ENCODE measurements at places on chromosomes 5 and 9.

- peak; percentile 88 for DNase-seq
Observed at GRCh38 chr9:129131300-129132145, 20.3 kb downstream of the PTPA start.

- DNase-seq = no peak
Observed at GRCh38 chr9:130938652-130939404, at the start of gene FIBCD1. Gene FIBCD1 (minus strand): TSS chr9:130939247. CDS start chr9:130938607, 640 bp downstream.

DNA sequence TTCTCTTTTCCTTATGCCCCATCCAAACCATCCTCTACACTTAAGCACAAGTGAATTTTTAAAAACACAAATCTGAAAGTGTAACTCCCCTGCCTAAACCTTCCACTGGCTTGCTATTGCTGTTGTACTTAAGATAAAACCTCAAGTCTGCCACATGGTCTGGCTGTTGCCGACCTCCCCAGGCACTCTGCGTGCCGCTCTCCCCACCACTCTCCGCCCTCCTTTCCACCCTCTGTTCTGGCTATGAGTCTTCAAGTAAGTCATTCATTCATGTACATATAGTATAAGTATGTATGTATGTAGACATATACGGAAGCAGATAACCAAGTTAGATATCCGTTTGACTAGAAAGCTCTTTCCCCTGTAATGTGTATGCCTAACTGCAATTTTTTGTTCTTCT, 94.7 kb upstream of the ANKRD55 start:
- DNase-seq = peak; percentile 54

DNA sequence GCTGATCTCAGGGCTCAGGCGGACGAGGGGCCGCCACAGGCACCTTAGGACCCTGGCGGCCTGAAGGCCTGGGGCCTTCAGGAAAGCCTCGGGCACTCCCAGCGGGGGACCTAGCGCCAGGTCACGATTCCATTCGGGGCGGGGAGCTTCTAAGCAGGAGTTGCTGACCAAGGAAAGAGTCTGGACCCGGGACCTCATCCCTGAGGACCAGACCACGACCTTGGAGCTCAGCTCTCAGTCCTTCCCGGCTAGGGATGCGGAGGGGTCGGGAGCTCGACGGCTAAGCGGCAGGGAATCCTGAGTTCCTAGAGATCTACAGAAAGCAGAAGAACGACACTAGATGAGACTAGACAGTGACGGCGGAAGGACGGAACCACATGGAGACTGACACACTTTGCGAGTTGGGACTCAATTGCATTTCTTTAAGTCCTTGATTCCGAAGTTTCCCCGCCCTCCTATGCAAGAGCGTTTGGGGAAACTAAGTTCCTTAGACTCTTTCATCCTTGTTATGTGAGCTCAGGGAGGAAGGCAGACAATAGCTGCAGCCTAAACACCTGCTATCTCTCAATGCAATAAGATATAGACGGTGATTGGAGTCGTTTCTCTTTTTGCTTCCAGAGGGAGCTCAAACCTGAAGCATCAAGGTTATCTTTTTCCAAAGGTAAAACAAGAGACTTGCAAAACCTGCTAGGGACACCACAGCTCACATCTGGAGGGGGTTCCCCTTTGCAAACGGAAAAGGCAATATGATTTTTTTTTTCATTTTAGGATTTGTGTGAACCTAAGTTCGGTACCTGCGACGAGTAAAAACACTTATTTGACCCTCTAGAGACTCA, 9.7 kb downstream of the NR2F1-AS1 start:
- DNase-seq = no peak

DNA sequence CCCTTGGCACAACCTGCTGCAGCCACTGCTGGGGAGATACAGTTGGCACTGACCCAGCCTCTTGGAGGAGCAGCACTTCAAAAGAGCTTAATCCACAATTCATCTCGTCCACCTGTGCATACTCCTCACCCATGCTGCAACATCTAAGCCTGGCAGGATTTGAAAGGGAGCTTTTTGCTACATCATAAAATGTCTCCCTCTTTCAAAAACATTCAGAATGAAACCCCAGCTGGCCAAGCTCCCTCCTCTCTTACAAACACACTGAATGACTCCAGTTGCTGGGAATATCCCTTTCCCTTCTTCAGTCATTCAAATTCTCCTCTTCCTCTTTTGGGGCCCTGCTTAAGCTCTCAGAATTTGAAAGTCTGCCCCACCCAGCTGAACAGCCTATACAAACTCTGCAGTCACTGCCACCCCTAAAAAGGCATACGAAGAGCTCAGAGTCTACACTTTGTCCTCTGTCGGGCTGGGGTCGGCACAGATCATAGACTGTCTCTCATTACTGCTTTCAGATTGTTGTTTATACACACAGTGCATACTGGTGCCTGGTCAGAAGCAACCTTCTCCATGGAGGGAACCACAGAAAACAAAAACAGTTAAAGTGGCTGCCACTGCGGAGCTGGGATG, 8.8 kb upstream of the C5orf15 start:
- DNase-seq = no peak

GRCh38 chr9:111005746-111006470, 32.4 kb downstream of the LPAR1 start:
- no peak for DNase-seq

DNA sequence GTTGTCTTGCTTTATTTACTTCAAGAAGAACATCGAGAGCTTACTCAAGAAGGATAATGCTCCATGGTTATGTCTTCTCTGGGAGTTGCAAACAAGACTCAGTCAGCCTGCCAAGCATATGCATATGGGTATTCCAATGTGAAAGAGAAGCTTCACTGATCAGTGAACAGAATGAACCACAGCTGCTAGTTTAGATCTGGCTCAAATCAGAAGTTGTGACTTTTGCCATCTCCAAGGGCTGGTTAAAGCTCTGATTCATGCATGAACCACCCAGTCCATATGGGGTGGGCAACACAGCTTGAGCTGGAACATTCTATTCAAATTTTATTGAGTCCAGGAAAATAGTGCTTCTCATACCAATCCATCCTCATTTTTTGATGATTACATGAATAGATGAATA, 50.0 kb downstream of the ATPSCKMT start:
- no peak for DNase-seq

- no peak for DNase-seq
Observed at GRCh38 chr5:149581931-149582768, 852 bp downstream of the ARHGEF37 start.

GRCh38 chr5:152151113-152151512, 226.5 kb upstream of the GLRA1 start:
- DNase-seq = no peak

GRCh38 chr5:163727028-163727427, 221.6 kb downstream of the MAT2B start:
- DNase-seq = no peak

DNA sequence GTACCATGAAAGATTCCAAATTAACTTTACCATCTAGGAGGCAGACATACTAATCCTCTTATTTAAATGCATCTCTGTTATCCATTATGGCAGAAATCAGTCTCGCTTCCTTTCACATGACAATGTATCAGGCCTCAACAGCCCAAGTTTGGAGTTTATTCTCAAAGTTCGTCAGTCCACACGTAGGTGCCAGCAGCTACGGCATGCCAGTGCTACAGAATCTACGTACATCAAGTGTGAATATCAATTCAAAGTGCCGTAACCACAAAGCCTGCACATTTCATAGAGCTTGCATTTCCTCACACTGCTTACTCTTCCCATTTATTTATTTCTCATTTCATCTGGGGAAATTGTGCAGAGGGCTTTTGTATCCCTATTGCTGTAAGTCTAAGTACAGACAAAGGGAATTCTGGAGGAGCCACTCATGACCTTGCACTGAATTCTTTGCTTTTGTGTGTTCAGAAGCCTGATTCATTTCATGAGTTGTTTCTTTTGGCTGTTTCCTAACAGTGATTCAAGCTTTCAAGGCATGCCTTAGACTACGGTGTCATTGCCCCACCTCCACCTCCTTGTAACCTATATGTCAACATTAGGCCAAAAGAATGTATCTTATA, 10.0 kb downstream of the ENC1 start:
- peak; percentile 7 for DNase-seq

GRCh38 chr5:126422994-126423788, at the start of gene GRAMD2B:
Gene GRAMD2B (plus strand): TSS chr5:126423409. CDS start chr5:126423607, 198 bp downstream.
- peak; percentile 66 for DNase-seq

DNA sequence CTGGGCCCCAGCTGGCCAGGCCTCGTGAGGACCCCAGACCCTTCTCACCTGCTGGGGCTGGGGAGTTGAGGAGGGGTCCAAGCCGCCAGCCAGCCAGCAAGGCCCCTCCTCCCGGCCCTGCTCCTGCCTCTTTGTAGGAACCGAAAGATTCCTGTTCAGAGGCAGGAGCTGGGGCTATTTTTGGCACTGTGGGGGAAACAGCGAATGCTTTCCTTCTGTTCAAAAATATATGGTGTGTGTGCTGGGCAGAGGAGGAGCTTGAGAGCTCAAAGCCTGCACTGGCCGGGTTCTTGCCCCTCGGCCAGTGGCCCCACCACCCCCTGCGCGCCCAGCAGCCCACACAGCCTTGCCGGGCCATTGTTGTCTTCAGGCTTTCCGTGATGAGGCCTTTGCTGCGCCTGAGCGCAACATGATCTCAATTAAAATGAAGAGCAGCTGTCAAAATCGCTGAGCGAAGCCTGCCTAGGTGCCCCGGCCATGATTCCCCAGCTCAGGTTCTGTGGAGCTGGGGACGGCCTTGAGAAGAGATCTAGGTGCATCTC, 13.4 kb downstream of the NCS1 start:
- no peak for DNase-seq

DNA sequence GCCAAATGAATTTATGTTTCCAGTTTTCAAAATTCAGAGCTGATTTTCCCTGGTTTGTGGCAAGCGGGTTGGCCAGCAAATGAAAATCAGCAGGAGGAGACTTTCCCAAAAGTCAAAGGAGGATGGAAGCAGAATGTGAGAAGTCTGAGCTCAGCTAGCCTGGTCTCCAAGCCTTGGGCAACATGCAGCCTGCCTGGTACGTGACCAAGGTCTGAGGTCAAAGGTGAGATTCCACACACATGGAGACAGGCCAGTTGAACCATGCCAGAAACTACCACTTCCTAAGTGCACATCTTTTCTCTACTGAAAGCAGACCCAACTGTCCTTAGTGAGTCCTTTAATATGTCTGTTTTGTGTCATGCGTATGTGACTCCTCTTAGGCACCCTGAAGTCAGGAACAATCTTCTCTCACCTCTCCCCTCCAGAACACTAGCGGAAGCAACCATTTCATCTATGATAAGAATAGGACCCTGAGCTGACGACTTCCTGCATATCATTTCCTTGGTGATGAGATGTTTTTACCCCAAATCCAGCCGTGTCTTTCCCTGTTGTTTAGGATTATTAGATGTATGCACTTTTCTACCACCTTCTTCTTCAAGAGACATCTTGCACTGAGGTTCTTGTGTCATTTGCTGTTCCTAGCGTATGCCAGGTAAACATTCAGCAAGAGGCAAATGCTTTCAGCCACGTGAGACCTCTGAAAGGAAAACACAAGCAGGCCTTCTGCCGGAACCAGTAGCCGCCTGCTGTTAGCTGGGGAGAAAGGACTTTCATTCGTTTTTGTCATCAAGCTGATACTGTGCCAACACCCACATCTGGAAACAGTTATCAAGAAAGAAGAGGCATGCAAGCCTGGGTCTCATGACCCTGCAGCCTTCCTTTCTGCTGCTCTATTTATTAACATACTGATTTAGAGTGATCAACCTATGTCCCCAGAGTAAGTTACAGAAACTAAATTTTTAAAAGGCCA, 9.7 kb upstream of the TGFBI start:
- no peak for DNase-seq

GRCh38 chr5:156254196-156254595, 72.8 kb upstream of the SGCD start:
- no peak for DNase-seq

GRCh38 chr5:174231956-174232487, 186.5 kb downstream of the NSG2 start:
- no peak for DNase-seq

DNA sequence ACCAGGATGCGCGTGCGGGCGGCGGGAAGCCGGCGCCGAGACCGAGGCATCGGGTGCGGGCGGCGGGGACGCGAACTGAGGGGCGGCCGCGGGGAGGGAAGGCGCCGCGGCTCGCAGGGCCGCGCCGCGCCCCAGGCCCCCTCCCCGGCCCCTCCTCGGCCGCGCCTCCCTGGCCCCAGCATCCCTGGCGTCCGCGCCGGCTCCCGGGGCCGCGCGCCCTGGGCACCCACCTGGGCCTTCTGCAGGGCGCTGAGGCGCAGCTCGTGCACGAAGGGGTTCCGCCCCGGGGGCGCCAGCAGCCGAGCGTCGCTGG, 324 bp downstream of the LPCAT1 start:
- DNase-seq = no peak

DNA sequence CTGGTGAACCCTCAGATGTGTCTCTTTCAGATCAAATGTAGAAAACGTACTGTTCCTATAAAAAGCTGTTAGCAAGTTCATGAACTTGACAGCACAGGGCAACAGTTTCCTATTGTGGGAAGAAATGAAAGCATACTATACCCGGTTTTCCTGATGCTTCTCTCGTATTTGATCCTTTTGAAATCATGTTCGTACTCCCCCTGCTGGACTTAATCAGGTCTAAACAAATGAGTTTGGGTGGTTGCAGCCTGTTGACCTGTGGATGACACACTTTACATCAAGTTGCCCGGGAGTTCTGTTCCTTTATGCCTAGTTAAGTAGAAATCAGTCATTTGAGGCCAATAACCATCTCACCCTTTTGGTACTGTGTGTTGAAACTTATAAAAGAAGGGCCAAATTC, 1992.3 kb downstream of the MAT2B start:
- no peak for DNase-seq

- DNase-seq = no peak
Observed at GRCh38 chr5:114838937-114839336, 330.8 kb downstream of the TRIM36 start.

- DNase-seq = no peak
Observed at GRCh38 chr5:5380298-5380697, 42.2 kb upstream of the ICE1 start.

DNA sequence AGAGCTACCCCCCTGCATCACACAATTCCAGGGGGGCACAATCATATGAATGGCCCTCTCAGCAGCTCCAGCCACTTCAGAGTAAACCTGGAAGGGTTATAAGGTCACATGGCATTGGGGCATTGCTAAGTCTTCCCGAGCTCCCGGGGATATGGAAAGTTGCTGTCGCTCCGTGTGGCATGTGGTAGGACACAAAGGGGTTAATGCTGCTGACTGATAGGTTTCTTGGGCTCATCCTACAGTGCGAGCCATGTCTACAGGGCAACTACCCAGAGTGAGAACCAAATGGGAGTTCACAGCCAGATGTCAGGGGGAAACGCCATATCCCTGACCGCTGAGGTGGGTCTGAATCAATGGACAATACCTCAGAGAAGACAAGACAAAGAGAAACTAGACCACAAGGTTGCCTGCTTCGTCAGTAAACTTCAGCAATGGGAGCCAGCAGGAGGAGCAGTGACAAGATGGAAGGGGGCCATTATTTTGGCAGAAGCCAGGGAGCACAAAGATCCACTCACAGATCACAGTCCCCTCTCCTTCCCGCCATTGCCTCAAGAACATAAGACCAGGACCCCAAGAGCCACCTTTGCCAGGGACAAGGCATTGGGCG, 52.4 kb upstream of the SHISAL2B start:
- DNase-seq = no peak

DNA sequence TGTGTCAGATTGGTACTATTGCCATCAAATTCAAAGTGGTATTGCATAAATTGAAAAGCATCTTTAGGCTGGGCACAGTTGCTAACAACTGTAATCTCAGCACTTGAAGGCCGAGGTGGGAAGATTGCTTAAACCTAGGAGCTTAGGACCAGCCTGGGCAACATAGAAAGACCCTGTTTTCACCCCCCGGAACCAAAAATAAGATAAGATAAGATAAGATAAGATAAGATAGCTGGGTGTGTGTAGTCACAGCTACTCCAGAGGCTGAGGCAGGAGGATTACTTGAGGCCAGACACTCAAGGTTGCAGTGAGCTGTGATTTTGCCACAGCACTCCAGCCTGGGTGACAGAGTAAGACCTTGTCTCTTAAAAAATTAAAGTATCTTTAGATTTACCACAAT, 297.9 kb upstream of the SEMA6A start:
- DNase-seq = no peak

- DNase-seq = no peak
Observed at GRCh38 chr5:28214292-28214691, 1175.9 kb upstream of the CDH9 start.
